AG09309 (cell line): ENCODE measurements at places on chromosomes 16 and 17.
A peak's percentile ranks its signal among the peaks of the same experiment; 100 is the strongest.

DNA sequence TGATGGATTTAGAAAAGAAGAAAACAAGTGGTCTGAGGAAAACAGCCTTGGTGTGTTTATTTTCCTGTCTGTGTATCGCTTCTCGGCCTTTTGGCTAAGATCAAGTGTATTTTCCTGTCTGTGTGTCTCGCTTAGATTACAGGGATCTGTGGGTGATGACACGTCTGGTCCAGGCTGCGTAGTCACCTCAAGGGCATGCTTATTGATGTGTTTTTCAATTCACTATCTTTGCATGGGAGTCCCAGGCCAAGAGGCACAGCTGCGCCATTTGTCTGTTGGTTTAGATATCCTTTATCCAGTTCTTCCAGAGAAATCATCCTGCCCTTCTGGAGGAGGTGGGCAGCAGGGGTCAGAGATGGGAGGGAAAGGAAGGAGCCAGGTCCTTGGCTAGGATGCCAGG is 47.1 kb upstream of the STH start:
- no peak for DNase-seq

GRCh38 chr17:34614698-34615097 is 35.3 kb downstream of the TMEM132E start:
- no peak for DNase-seq

DNA sequence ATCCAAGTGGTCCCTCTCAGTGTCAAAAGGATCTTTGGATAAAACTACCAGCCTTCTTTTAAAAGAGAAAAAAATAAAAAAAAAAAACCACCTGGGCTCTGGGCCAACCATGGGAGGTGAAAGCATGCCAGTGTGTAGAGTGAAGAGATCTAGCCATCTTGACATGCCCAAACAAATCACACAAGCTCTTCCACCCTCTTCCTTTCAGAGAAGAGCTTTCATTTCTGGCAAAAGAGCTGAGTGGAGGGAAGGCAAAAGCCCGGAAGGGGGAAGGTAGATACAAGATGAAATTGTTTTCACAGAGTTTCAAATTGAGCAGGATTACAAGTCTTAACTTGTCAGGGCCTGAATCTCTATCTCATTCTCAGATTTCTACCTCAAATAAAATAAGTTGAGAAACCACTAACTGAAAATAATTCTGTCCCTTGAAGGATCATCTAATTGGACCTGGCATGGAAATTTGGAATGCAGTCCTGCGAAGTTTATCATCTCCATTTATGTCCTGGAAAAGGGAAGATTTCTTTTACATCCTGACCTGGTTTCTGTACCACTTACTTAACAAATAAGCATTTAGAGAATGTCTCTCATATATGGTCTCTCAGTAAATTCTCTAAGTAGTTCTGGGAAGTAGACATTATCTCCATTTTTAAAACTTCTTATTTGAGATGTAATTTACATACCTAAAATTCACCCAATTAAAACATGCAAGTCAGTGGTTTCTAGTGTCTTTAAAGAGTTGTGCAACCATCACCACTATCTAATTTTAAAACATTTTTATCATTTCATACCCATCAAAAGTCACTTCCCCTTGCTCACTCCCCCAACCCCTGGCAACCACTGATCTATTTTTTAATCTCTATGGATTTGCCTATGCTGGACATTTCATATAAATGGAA is 93.7 kb downstream of the TANGO6 start:
- DNase-seq = peak; percentile 37

DNA sequence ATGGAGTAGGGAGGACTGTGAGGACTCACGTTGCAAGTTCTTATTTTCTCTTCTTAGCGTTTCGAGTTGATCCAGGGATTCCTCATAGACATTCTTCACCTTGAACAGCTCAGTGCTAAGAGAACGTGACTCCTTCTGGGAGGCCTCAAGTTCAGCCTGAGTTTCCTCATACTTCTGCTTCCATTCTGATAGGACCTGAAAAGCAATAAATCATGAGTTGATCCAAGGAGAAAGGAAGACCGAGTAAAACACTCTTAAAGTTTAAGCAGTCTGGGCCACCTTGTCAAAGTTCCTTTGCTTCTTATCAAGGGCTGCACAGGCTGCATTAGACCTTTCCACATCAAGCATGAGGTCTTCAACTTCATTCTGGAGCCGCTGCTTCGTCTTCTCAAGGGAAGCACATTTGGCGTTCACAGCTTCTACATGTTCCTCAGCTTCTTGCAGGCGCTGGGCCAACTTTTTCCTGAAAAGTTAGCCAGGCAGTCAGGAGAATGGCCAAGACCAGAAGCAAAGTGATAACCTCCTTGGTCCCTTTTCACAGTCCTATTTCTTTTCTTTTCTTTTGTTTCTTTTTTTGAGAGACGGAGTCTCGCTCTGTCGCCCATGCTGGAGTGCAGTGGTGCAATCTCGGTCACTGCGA is 23.8 kb upstream of the MYH13 start:
- no peak for DNase-seq

- no peak for DNase-seq
Measured at GRCh38 chr17:39576187-39576586, 31.5 kb downstream of the NEUROD2 start.

DNA sequence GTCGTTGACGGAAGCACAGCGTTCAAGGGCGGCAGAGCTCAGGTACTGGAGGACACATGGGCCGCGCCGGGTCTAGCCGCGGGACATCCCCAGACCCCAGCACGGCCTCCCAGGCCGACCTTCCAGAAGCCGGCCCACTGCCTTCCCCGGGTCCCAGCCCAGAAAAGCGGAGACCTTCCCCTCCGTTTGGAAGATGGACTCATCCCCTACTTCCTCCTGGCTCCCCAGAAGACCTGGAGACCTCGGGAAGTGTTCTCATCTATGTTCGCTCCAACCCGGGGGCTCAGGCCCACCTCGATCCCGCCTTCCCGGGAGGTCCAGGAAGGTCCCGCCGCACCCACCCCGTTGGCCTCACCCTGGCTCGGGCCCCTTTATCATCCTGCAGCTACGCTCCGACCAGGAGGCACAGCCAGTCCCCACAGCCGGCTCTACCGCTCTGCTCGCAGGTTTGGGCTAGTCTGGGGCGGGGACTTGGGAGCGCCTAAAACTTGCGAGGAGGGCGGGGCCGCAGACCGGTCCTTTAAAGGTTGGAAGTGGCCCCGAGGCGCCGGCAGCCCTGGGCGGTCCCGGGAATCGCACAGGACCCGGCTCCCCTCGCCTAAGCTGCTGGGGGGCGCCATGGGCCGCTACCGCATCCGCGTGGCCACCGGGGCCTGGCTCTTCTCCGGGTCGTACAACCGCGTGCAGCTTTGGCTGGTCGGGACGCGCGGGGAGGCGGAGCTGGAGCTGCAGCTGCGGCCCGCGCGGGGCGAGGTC is at the start of gene ALOX12:
ALOX12 (plus strand) TSS at position 550 of the 756 bp plus-strand sequence; CDS start at position 619, 69 bp downstream.
- DNase-seq = no peak

DNA sequence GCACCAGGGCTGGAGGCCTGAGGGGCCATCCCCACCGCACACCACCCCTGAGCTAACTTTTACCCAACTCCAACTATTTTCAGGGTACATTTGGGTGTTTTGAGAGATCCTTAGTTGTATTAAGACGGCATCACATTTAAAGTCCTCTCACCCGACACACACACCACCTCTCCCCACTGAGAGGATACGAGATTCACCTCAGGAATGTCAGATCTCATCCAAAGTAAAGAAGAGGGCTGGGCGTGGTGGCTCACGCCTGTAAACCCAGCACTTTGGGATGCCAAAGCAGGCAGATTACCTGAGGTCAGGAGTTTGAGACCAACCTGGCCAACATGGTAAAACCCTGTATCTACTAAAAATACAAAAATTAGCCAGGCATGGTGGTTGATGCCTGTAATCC is 88.4 kb downstream of the RBFOX3 start:
- DNase-seq = no peak

DNA sequence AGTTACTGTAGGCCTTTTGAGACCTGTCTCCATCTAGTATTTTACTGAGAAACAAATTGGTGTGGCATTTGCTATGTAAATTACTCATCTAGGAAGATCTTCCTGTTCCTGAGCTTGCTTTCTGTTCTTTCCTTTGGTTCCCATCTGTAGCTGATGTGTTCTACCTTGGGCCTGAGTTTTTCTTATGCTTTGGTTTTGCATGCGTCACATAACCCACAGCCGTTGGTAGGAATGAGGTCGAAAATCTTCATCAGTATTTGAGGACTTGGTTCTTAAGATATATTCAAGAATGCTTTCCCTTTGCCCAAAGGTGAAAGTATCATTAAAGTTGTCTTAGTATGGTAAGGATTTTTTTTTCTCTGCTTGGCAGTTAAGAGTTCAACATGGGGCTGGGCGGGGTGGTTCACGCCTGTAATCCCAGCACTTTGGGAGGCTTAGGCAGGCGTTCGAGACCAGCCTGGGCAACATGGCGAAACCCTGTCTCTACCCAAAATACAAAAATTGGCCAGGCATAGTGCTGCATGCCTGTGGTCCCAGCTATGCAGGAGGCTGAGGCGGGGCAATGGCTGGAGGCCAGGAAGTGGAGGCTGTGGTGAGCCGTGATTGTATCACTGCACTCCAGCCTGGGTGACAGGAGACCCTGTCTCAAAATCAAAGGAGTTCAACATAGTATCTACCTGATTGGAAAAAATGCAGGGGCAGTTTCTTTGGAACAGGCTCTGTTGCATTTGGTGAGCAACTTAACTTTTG is 28.8 kb downstream of the IST1 start:
- DNase-seq = no peak

DNA sequence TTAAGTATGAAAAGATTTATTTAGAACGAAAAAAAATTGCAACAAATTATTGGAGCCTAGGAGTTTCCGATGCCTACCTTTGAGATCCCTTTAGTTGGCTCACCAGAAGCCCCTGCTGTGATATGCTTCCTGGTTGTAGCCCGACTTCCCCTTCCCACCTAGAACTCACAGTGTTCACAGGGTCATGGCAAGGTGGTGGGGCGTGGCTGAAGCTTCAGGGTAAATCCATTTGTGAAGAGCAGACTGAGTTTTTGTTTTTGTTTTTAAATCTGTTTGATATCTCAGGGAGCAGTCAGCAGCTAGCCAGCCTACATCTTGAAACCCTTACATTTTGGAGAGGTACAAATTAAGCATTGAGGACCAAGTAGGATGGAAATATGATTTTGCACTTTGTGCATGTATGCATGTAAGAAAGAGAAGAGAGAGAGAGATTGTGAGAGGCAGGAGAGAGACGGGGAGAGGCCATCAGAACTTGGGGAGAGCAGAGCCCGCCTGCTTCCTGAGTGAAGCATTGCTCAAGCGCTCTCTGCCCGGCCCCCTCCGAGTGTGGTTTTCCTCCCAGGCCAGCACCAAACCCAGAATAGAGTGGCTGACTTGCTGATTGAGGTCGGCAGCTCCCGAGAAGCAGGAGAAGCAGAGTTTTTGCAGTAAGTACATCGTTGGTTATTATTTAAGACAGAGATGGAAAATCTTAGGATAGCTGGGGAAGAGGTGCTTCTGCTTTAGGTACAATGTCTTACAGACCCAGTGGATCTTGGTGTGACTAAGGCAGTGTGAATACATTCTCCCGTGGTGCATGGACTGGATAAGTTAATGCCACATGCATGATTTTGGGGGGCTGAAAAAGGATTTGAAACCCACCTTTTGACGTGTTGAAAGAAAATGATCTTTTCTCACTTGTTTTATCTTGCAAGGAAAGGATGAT is 64.2 kb downstream of the SPECC1 start:
- DNase-seq = no peak

- DNase-seq = no peak
Measured at GRCh38 chr16:83666449-83666848, 141.3 kb upstream of the HSBP1 start.

- peak; percentile 68 for DNase-seq
Measured at GRCh38 chr16:84774810-84775209, 45.0 kb upstream of the CRISPLD2 start.

- DNase-seq = no peak
Measured at GRCh38 chr16:63703612-63704011, 1418.3 kb downstream of the CDH11 start.

- DNase-seq = no peak
Measured at GRCh38 chr16:84484579-84485254, 19.7 kb downstream of the MEAK7 start.

DNA sequence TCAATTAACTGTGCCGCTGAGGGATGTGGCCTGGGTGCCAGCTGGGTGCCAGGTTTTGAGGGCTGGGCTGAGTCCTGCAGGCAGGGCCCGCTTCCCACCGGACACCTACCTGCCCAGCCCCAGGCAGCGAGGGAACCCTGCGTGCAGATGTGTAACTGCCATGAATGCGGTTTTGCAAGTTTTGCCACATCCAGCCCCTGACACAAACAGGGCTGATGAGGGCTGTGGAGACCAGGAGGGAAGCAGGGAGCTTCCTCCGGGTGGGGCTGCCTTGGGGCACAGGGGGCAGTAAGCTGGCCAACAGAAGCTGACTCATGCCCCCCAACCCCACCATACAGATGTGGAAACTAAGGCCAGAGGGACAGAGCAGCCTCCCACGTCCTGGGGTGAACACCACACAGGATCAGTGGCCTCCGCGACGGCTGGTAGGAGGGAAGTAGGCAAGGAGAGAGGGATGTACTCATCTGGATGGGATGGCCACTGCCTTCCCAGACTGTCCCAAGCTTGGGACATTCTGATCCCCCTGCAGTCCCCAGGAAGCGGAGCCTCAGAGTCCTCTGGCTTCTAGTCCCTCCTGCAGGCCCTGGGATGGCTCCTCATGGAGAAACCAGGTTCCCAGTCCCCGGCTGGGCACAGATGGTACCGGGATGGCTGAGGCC is 1.6 kb downstream of the UBALD1 start:
- no peak for DNase-seq

- DNase-seq = no peak
Measured at GRCh38 chr16:11329071-11329491, 16.2 kb upstream of the RMI2 start.

DNA sequence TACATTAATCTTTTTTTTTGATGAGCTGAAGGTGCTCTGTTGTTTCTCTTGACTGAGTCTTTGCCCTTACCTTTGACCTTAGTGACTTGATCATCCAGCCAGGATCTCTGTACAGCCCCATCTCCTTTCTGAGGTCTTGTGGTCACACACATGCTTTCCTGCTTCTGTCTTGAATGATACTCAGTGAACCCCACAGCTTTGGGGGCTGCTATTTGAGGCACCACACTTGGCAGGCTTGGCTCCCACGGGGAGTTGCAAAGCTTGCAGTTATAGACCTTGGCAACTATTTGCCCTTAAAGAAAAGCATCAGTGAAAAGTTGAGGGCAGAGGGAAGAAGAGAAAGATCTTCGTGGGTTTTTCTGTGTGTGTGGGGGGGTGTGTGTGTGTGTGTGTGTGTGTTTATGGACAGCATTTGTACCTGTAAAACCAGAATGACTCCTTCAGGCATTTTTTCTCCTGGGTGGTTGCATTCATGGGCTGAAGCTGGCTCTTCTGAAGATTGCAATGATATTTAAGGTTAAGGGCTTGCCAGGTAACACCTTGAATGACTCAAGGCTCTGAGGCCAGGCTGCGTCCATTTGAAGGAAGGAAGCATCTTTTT is 101.6 kb downstream of the MSI2 start:
- no peak for DNase-seq

- DNase-seq = no peak
Measured at GRCh38 chr17:42122371-42123303, at the start of gene HSPB9. HSPB9 (plus strand) TSS chr17:42122804; CDS start chr17:42122851, 47 bp downstream.

- no peak for DNase-seq
Measured at GRCh38 chr16:81932668-81933067, 78.6 kb downstream of the SDR42E1 start.
